ENCODE measurements at places on chromosomes 5 and 9.

GRCh38 chr5:158967541-158967940, 132.2 kb downstream of the EBF1 start:
- DNase-seq: no peak

- DNase-seq: no peak
These were observed 16.9 kb upstream of the ZNF366 start for GRCh38 chr5:72523960-72524582.

DNA sequence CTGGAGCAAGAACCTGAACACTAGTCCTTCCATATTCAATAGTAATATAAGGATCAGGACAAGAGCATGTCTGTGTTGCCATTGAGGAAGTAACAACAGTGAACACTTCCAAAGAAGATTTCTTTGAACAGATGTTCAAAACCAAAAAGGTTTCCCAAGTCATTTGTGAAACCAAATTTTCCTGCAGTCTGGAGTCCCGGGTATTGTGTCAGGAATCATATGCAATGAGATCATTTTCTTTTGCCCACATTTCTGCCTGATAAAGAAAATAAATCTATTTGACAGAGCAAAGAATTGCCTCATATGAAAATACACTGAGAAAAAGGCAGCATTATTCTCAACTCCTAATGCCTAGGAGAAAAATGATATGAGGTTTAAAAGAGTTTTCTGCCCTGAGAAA, 151.7 kb downstream of the SNX18 start:
- no peak for DNase-seq

DNA sequence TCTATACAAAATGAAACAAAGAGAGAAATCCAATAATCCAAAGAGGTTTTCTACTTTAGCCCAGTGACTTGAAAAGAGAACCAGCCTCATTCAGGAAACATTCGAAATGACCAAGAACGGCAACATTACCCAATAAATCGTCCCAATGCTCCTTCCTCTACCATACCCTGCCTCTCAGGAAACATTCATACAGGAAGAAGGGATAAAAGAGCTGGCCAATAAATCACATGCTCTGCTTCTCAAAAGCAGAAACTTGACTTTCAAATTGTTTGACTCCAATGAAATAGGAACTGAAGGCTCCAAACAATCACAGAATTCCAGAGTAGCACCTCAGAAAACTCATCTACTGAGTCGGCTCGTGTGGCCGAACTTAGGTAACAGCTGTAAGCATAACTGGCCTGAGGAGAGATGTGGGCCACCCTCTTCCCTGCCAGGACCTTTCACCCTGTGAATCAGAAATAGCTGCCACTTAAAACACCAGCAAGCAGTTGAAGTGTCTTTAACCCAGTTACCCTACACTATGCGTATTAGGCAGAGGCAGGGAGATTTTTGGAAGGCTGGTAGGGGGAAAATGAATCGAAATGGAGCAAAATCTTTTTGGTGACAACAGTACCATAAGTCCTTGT, 14.6 kb downstream of the ARL15 start:
- no peak for DNase-seq

- no peak for DNase-seq
These were observed 234.6 kb upstream of the ADRA1B start for GRCh38 chr5:159681661-159682060.

- no peak for DNase-seq
These were observed 321.9 kb downstream of the EBF1 start for GRCh38 chr5:158777647-158778350.

DNA sequence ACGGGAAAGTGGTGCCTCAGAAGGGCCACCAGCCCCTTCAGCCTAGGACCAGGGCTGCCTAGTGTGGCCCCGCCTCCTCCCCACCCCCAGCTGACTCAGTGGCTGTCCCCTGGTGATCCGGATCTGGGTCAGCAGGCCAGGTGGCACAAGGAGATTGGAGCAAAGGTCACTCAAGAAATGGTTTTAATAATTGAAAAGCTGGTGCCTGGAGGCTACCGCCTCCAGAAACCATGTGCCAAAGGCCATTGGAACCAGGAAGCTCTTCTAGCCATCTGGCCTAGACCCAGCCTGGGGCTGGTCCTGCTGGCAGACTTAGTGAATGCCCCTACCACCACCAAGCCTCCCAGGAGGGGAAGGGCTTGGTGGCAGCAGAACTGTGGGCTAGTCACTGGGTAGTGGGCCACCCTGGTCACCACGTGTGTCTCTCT, 1.5 kb downstream of the ST6GALNAC4 start:
- DNase-seq: no peak

DNA sequence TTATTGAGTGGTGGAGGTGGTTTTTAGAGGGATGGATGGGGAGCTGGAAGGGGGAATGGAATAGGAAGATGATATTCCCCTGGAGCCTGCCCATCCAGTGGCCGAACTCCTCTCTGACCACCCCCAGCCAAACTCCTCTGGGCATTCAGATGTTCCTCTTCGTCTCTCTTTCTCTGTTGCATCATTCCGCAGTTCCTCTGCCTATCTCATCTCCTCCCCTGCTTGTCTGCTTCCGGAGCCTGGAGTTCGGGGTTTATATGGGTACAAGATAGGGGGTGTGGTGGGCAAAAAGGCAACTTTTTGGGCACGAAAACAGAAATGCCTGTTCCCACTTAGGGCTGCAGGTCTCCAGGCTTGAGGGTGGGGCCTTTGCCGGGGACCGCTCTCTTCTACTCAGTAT, 12.2 kb upstream of the CDK5RAP2 start:
- DNase-seq: no peak

DNA sequence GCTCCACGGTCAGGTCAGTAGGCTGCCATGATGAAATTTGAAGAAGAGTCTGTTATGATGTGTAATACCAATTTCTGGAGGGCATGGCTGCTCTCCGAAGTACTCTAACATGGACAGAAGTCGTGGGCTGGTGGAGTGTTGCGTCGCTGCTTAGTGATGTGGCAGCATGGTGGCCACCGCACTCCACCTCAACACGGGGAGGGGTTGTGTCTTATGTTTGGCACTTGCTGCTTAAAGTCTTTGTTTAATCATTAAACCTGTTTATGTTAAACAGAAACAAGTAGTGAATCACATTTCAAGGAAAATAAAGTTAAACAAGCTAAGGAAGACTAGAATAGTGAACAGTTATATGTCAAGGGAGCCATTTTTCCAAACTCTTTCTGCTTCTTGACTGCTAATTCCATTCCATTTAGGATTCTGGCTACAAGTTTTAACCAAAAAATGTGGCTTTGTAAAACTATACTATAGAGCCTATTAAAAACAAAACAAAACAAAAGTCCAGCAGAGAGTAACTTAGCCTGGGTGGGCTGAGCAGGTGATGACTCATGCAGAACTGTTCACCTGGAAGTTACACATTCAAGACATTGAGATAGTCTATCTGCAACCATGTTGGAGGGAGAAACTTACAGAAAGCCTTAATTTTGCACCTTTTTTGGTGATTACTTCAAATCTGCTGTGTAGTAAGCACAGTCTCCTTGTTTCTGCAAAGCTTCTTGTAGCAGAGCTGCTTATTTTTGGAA, 9.5 kb downstream of the HABP4 start:
- no peak for DNase-seq

DNA sequence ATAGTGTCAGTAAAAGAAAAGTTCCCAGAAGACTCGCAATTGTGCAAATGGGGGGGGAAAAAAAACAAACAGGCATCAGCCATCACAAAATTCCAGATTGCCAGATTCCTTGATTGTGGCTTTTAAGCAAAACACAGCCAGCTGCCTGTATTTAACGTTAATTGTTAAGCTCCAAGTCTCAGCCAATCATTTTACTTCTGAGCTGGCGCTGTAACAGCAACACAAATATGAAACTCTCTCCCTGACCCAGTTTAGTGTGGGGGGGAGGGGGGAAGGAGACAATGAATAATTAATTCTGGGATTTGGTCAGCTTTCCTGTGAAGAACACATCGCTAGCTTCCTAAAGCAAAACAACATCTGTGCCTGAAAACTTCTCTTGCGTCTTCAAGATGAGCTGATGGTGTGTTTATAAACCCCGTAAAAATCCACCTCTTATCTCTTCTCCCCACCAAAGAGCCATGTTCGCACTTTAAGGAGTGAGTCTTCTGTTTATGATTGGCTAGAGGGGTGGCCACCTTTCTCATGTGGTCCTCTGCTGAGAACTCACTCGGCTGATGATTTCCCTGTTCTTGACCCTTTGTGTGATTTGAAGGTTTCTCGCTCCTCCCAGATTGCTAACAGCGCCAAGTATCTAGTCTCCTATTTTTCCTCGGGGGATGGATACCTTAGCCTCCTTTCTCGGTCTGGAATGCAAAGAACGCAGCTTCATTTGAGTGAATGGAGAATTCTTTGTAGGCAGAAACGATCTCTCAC, 160.2 kb upstream of the DAPK1 start:
- DNase-seq: no peak
